ENCODE measurements at places on chromosomes 5 and 9.
A peak's percentile ranks its signal among the peaks of the same experiment; 100 is the strongest.

DNA sequence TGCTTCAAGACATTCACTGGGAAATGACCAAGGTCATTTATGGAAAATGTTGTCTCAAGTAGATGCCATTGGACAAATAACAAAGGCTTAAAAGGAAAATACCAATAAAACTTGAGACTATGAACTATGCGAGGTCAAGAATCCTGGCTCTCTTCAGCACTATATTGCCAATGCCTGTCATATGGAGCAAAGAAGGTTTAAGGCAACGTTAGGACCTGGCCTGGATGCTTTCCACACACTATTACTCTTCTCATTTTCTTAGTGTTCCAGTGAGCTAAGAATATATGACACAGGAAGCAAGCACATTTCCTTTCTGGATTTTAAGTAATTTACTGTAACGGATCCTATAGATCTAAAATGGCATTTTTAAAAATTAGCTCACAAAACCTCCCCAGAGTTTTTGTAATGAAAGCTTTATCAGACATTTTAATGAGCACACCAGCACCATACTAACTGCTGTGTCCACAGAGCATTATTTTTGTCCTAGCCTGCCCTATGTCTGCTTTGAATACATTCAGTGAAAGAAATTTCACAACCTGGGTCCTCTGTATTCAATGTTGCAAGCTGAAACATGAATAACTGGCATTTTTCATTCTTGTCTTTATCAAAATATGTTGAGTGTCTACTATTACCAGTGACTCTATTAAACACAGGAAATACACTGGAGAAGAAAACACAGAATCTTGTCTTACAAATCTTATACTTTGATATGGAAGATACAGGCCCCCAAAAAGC, 315.6 kb downstream of the CETN3 start:
- DNase-seq: no peak

- DNase-seq: no peak
These were observed 45.1 kb downstream of the TGFBI start for GRCh38 chr5:136073714-136074529.

- DNase-seq: no peak
These were observed 45.2 kb downstream of the UBE2QL1 start for GRCh38 chr5:6493681-6494454.

- no peak for DNase-seq
These were observed 151.2 kb downstream of the ZDHHC21 start for GRCh38 chr9:14542071-14542470.

- DNase-seq: no peak
These were observed 2.1 kb upstream of the SCAI start for GRCh38 chr9:125145425-125145824.

GRCh38 chr5:199197-199949, 8.1 kb downstream of the LRRC14B start:
- DNase-seq: no peak

- no peak for DNase-seq
These were observed 372.2 kb downstream of the NFIB start for GRCh38 chr9:13941714-13942113.

- DNase-seq: no peak
These were observed 1.1 kb downstream of the IL4 start for GRCh38 chr5:132674671-132675506.

- no peak for DNase-seq
These were observed 11.0 kb downstream of the CAST start for GRCh38 chr5:96673127-96673526.

DNA sequence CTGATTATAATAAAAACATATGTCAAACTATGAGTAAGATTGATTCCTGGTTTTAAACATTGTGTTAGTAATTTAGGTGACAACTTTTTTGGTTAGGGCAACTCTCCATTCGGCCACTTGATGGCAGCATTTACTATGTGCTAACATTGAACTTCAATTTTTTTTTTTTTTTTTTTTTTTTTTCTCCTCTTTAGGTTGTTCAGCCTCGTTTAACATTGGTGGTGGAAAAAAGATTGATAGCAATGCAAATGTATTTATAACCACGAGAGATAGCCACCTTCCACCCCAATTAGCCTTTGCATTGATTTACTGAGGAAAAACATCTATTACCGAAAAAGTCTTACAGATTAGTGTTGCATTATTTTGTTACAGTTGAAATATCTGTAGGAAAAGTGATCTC, 159.1 kb downstream of the CSNK1G3 start:
- DNase-seq: peak; percentile 62

GRCh38 chr5:35561396-35561795, 56.3 kb upstream of the SPEF2 start:
- no peak for DNase-seq

- DNase-seq: no peak
These were observed 84.0 kb upstream of the SLC25A48 start for GRCh38 chr5:135750506-135750905.

DNA sequence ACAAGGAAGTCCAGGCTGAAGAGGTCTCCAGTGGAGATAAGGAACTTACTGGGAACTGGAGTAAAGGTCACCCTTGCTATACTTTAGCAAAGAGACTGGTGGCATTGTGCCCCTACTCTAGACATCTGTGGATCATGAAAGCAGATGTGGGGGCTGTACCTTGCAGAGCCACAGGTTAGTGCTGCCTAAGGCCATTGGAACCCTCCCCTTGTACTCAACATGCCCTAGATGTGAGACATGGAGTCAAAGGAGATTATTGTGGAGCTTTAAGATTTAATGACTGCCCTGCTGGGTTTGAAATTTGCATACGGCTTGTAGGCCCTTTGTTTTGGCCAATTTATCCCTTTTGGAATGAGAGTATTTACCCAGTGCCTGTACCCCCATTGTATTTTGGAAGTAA, 397.3 kb upstream of the GRIN3A start:
- DNase-seq: no peak

DNA sequence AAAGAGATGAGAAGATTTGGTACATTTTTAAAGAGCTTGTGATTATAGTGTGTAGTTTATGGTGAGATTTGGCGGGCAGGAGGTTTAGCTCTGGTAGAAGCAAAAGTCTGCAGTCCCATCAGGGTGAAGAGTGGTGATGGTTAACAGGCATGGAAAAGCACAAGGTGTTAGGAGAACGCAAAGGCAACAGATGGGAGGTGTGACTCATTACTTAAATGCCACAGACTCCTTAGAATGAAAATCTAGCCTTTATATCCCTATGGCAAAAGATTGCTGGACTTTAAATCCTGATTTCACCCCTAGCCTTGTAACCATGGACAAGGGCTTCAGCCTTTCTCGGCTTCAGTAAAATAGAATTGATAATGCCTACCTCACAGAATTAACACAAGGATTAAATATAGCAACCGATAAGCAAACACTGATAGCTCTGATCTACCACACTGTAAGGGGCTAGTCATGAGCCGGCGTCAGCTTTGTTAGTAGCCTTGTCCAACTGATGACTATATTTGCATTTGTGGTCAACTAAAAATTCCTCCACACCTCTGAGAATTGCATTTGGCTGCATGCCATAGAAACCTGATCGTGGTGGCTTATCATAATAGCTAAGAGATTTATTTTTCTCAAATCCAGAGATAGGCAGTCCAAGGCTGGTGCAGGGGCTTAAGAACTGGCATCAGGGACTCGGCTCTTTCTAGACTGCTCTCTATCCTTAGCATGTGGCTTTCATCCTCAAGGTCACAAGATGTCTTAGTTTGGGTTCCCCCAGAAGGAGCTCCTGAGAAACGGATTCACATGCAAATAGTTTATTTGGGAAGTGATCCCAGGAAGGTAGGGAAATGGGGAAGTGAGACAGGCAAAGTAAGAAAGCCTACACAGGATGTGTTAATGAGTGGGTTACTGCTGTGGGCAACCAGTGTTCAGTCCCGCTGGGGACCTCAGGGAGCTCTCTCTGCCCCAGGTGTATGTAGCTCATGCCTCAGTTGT, 19.6 kb downstream of the MFAP3 start:
- no peak for DNase-seq

DNA sequence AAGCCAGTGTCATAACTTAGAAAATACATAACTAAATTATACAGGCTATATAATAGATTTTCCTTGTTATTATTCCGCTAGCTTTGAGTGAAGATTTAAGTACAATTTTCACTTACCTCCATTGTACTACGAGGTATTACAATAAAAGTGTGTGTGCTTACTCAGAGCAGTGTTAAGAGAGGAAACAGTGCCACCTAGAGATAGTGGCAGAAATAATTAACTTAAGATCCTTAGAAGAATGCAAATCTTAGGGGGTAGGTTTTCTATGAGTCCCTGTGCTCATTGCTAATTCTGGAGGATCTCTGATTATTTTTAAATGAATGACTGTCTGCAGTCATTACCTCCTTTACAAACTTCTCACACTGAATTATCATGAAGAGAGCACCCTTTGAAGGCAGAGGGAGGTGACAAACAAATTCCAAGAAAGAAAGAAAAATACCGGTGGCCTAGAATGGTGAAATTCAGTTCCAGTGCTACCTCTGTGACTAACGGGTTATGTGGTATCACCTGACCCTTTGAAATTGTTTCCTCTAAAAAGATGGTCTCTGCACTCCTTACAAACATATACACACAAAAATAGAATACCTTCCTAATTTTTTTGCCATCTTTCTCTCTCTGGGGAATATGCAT, 379.8 kb downstream of the TRIM36 start:
- peak; percentile 23 for DNase-seq

GRCh38 chr5:160175438-160176218, 53.7 kb upstream of the FABP6 start:
- DNase-seq: peak; percentile 89

DNA sequence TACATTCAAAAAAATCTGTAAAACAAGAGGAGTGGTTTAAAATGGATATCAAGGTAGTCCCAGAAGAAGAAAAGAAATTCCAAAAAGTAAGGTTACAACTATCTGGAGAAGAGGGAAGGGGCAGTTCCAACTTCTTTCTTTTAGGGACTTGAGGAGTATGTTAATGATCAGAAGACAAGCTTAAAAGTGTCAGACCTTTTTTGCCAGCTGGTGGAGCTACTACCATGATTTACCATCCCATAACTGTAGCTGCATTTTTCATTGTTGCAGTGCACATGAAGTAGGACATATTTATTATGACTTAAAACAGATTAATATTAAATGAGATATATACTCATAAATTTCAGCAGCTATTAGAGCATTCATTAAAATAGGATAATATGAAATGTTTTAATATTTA, 158.5 kb upstream of the RGS7BP start:
- peak; percentile 29 for DNase-seq

- no peak for DNase-seq
These were observed 57.3 kb upstream of the PITX1 start for GRCh38 chr5:135091286-135091685.

GRCh38 chr5:38997591-38997990, 76.6 kb downstream of the RICTOR start:
- DNase-seq: no peak

GRCh38 chr9:134259708-134260107, 66.5 kb upstream of the RXRA start:
- DNase-seq: no peak

DNA sequence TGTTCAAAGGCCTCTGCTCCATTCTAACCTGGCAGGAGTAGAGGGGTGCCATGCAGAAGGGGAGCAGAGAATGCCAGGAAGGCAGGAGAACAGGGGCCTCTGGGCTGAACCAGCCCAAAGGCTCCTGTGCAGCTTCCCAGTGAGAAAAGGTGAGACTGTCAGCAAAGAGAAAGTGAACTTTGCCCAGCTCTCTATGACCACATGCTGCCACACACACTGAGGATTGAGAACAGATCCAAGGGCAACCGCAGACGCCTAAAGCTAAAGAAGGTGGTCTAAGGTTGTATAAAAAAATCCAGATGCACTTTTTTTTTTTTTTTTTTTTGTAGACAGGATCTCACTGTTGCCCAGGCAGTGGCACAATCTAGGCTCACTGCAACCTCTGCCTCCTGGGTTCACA, 51.4 kb downstream of the ALDH7A1 start:
- no peak for DNase-seq
